Calu3 (cell line): ENCODE measurements at places on chromosomes 1 and 21.

DNA sequence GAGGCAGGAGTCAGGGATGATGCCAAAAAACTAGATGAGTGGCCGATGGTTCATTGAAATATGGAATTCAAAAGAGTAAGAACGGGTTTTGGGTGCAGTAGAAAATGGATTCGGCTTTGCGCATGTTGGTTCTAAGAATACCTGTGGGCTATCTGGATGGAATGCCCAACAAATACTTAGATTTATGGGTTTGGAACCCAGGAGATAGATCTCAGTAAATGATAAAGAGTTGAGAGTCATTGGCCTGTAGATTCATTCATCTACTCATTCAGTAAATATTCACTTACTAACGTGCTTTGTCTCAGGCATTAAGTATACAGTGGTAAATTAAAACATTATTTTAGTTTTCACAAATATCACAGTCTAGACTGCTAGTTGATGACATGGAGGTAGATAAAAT, 247.7 kb downstream of the NFIA start:
- no peak for DNase-seq

DNA sequence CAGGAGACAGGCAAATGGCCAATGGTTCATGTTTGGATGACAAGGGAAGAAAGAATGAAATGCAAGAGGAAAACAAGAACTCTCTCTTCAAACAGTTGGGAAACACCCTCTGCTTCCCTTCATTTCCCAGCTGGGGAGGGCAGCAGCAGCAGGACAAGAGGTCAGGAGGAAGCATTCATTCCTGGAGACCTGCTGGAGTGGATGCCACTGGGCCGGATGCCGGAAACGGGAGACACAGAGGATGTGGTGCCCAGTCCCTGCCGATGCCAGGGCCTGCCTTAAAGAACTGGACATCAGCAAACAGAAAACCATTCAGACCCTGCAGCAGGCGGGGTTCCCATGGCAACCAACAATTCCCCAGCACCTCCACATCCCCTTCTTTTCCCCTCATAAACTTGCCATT, 102.3 kb upstream of the ZNF648 start:
- no peak for DNase-seq

DNA sequence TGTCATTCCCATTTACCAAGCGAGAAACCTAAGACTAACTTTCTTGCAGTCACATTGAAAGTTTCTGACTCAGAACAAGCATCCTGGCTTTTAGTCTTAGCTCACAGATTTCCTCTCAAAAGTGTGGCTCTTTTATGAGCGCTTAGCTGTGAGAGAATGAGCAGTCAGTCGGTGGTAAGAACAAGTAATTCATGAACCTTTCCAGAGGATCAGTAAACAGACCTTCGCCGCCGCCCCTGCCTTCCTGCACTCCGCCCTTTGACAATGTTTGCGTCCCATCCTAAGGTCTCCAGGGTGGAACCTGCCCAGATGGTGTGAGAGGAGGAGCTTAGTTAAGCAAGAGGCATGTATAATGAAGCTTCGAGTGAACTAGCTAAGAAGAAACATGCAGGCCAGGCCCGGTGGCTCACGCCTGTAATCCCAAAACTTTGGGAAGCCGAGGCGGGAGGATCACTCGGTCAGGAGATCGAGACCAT, 142.4 kb downstream of the GLUL start:
- no peak for DNase-seq

DNA sequence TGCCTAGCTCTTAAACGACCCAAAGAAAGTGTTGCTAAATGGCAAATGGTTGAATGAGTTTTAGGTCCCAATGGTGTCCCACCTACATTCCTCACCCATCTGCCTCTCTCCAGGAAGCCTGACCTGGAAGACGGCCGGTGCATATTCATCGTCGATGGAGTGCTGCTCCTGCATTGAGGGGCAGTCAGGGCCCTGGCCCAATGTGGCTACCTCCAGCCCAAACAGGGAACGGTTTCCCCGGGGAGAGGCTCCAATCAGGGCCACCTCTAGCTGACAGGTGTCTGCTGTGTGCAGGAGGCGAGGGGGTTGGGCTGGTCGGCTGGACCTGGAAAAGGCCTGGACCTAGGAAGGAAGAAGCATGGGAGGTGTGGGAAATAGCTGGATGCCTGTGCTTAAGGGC, 1.6 kb downstream of the GLMP start:
- no peak for DNase-seq

DNA sequence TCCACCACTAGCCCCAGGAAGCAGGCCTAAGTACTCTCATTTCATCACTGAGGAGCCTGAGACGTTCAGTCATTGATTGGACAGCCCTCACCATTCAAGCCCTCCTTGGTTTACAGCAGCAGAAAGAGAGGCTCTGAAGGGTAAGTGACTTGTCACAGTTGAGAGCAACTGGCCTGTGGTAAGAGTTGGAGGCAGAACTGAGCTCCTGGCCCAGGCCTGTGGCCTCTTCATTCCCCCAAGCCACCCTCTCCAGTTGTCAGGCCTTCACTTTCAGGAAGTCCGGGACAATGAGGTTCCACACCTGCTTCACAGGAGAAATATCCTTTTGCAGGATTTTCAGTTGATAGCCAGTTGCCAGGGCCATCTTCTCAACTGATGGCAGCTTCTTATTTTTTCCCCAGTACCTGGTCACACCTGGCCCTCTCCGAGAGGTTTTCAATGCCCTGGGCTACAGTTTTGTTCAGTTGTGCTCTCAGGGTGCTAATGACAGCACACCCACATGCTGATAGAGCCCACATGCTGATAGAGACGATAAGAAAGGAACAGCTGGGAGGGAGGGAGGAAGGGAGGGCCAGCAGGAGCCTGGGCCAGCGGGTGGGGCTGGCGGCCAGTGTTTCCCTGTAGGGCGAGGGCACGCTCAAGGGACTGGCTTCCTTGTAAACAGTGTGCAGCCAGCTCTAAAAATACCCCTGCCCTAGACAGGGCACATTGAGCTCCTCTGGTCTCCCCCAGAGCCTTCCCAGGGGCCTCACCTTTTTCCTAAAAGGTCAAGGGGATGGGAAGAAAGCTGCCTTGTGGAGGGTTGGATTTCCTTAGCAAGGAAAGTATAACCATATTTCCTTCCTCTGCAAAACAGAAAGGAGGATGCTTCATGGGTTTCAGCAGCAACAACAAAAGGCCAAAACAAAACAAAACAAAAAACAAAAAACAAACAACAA, 112.7 kb upstream of the JUN start:
- DNase-seq = peak; percentile 62

- no peak for DNase-seq
Observed at GRCh38 chr1:201582705-201583442, 43.9 kb downstream of the NAV1 start.

- no peak for DNase-seq
Observed at GRCh38 chr1:48746906-48747305, 29.8 kb downstream of the BEND5 start.

DNA sequence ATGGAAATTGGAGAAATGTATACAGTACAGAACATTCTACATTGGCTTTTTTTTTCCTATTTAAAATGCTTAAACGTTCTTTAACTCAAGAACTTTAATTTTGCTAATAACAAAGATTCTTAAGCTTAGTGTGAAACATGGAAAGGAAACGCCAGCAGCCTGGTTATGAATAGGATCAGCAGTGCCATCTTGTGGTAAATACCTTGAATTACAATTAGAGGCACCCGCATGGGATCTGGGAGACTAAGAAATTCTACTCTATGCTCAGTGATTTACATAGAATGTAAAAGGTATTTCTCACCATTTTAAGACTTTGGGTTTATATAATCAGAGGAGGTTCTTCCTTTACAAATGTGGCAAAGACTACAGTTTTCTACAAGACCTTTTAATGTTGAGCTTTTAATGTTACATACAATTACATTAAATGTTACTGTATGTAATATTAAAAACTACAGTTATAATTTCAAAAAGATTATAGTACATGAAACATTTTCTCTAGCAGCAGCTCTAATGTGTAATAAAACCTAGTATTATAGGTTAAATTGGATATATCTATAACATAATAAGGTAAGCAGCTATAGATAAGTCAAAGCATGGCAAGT, 32.1 kb upstream of the APOBEC4 start:
- DNase-seq = peak; percentile 47

GRCh38 chr21:15741510-15741909, 11.7 kb downstream of the USP25 start:
- no peak for DNase-seq

- DNase-seq = no peak
Observed at GRCh38 chr1:227745568-227746265, 10.5 kb downstream of the SNAP47 start.

DNA sequence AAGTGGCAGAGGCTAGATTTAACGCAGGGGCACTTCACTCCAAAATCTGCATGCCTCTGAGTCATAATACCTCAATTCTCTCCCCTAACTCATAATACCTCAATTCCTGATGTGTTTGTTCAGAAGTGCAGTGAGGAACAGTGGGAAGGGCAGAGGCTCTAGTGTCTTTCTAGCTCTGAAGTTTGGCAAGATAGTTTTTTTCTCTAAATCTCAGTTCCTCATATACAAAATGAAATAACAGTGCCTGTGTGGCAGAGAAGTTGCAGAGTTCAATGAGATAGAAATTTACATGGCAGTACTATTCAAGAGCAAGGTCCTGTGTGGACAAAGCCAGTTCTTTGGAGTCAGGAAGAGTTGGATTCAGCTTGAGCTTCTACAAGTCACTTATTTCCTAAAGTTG, 9.8 kb downstream of the JUN start:
- DNase-seq = no peak

GRCh38 chr1:165351863-165352441, 4.6 kb downstream of the LMX1A start:
- DNase-seq = no peak

DNA sequence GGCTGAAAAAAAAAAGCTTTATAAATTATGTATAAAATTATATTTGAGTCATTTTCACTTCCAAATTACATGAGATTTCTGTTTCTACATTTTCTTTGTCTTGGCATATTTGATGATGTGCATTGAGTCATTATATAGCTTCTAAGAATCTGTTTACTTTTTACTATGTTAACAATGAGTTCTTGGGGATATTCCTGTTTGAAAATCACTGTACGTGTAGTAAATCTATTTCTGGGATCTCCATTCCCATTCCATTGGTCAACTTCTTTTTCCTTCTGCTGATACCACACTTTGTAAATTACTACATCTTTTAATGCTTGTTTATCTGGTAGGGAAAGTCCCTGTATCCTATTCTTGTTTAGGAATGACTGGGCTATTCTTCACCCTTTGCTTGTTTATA, 43.6 kb downstream of the TNFRSF9 start:
- DNase-seq = no peak

GRCh38 chr1:50422946-50423669, at the start of gene DMRTA2:
Gene DMRTA2 (minus strand): TSS chr1:50423443. CDS start chr1:50421536, 1,907 bp downstream.
- DNase-seq = no peak

DNA sequence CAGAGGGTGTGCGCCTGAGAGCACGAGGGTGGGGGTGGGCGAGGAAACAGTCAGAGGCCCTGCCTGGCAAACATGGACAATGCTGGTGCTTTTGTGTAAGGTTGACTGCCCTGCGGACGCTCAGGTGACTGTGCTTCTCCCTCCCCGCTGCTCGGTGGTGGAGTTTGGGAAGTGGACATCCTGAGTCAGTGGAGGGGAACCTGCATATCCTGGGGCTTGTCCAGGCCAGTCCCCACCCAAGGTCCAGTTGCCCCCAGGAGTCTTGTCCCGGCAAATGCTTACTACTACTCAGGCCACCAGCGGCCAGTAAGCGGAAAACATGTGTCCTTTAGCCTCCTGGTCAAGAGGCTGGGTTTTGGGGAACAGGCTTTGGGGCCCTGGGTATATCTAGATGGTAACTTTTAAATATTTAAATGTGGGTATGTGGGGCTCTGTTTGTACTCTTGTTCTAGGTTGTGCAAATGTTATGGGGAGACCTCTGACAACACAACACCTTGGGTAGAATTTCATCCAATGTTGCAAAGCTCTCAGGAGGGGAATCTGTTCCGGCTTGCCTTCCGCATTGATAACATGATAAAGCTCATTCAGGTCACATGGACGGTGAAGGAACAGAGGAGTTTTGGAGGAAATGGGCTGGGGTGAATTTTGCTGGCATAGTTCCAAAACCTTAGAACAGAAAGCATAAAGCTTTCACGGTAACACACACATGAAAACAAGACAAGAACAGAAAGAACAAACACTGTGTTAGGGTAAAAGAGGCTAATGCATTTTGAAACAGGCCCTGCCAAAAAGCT, 364.9 kb downstream of the PRDM2 start:
- DNase-seq = no peak

DNA sequence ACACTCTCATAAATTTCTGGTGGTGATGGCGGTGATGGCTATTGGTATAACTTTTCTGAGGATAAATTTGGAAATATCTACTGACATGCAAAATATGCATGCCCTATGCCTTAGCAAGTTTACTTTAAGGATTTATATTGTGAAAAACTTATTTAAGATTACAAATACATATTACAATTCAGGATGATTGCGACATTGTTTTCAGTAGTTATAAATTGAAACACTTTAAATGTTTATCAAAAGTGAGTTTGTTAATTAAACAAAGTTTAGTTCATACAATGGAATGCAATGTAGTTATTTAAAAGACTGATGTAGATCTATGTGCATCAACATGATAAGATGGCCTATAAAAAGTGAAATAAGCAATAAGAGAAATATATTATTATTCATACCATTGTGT, 331.3 kb upstream of the NR5A2 start:
- DNase-seq = no peak

DNA sequence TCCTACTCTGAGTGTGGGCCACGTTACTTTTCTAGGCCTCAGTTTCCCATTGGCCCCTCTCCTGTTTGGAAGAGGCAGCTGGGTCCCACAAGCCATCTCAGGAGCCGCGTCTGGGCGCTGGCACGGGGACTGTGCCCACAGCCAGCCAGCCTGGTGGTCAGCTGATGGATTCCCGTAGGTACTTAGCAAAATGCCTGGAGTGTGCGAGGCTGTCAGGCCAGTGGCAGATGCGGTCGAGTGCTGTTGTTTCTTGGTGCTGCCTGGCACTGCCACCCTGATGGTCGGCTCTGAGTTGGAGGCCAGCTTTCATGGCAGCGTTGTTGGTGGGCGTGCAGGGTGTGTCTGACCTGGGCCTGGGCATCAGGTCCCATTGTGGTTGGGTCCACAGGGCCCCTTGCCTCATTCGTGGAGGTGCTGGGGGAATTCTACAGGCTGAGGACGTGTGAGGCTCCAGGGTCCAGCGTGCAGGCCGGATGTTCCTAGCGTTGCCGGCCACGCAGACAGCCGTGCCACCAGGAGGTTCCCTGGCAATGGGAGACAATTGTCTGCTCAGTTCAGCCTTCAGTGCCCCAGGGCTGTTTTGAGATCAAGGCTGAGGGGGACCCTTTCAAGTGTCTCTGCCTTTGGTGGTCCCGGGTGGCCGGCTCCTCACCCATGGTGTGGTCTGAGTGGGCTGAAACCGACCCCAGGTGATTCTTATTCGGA, 20.9 kb downstream of the SKI start:
- DNase-seq = no peak

DNA sequence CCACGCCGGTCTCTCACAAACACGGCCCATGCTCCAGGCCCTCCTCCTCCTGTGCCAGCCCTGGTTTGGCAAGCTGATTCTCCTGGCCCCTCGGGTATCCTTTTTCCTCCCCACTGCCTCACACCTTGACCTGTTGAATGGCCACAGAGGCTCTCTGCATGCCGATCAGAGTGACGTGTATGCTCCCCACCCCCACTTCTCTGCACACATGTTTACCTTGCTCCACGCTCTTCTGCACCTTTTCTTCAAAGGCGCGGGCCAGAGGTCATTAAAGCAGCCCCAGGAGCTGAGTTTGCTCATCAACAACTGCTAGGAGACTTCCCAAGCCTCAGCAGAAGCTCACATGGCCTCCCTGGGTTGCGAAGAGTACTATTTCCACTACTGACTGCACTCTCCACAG, 139.3 kb upstream of the EDN2 start:
- no peak for DNase-seq

GRCh38 chr1:223792046-223792445, 53.7 kb downstream of the TP53BP2 start:
- no peak for DNase-seq

- DNase-seq = no peak
Observed at GRCh38 chr1:101278845-101279244, 42.0 kb downstream of the S1PR1 start.
